Esophagus squamous epithelium (tissue), 5 donors: ENCODE measurements at places on chromosomes 3 and 15. TPM values are rescaled to one million over a fixed set of nuclear protein-coding genes. Genes with fewer than 3 reads are reported as not detected.

The SPTBN5 gene
- 1.9 TPM for total RNA-seq

The SNX22 gene
- total RNA-seq: not detected

The IGSF11 gene
- total RNA-seq: 8.8 TPM

The HYAL1 gene
- total RNA-seq: 1.8 TPM

The KLHL40 gene
- total RNA-seq: not detected

The LARP6 gene
- 2.9 TPM for total RNA-seq

The FRMD5 gene
- total RNA-seq: 0.19 TPM

The IQCH gene
- not detected for total RNA-seq

The SPATA12 gene
- not detected for total RNA-seq

The PARP14 gene
- total RNA-seq: 30.9 TPM

The ACTRT3 gene
- 1.7 TPM for total RNA-seq

The FANCI gene
- total RNA-seq: 32.3 TPM

DNA sequence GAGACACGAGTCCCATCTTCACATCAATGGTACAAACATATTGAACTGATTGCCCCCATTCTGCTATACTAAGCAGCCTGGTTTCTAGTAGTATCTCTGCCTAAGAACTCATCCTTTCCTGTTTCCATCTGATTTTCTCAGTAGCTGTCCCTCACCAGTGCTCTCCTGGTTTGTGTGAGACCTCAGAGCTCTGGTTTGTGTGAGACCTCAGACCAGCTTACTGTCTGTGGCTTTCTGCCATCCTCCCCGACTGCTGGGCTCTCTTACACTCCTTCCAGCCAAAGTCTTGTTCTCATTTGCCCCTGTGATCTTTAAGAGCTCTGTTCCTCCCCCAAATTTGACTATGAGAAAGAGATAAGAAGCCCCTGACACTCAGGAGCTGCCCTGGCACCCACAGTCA, 41.1 kb upstream of the NEDD4 start:
- no peak for DNase-seq

DNA sequence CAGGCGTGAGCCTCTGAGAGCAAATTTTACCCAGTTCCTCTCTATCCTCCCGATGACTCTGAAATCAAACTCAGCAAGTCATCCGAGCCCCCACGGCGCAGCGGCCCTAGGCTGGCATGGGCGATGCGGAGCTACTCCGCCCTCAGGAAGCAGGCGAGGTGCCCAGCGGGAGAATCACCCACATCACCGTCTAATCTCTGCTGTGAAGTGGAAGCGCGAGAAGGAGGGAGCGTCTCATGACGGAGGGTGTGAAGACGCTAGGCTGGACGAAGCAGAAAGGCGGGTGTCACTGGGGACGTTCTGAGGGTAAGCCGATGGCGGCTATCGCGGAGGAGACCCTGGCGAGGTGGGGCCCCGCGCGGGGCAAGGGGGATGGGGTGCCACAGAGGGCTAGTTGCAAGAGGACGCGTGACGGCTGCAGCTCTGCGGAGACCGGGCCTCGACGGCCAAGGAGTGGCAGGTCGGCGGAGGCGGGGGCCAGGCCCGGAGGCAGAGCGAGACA, 9.1 kb upstream of the GNAI2 start:
- DNase-seq: no peak

DNA sequence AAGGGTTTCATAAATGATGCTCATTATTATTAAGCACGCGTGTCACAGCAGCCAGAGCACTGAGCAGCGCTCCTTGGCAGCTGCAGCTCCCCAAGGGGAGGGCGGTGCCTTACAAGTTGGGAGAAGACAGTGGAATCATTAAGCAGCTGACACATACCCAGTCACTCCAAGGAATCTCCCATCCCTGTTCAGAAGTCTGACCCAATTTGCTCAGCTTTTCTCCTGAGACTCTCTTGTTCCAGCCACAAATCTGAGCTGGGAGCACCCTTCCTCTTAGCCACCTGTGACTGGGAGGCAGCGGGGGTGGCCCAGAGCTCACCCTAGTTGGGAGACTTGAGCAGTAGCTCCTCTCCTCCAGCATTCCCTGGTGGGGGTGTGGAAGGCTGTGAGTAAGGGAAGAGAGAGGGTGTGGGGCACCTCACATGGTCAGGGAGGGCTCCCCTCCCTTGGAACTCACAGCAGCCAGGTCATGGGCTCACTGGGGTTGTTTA, 64.3 kb downstream of the DUT start:
- DNase-seq: no peak

GRCh38 chr3:87488765-87489164, 212.4 kb upstream of the POU1F1 start:
- no peak for DNase-seq

- DNase-seq: no peak
These were observed 30.4 kb downstream of the GRIP2 start for GRCh38 chr3:14509796-14510100.

- no peak for DNase-seq
These were observed 325.0 kb downstream of the OTOL1 start for GRCh38 chr3:161821591-161821990.

DNA sequence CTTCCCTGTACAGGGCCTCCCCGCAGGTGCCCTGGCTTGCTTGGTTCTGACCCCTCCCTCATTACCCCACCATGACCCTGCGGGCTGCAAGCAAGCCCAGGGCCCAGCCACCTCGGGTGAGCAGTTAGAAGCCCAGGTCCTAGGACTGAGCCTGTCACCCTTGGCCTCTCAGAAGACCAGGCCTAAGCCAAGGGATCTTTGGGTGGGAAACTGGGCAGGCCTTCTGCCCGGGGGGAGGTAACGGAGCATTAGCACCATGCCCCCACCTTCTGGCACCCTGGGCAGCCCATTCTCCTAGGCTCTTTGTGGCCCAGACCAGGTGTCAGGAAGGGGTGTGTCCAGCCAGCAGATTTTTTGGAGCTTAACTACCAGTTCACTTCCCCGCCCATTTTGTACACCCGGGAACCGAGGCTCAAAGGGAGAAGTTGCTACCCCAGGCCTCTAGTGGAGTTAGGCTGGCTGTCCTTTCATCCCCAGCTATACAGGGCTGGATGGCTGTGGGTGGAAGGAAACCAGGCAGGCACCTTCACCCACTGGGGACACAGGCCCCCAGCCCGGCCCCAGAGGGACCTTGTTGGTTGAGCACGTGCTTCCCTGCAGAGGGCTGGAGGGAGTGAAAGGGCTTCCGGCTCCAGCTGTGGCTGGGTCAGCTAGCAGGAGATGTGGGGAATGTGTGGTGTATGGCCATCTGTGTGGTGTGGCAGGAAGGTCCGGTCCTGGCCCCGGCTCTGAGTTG, 1.4 kb downstream of the CSK start:
- no peak for DNase-seq

- DNase-seq: no peak
These were observed 10.2 kb upstream of the KLF15 start for GRCh38 chr3:126367316-126367805.

DNA sequence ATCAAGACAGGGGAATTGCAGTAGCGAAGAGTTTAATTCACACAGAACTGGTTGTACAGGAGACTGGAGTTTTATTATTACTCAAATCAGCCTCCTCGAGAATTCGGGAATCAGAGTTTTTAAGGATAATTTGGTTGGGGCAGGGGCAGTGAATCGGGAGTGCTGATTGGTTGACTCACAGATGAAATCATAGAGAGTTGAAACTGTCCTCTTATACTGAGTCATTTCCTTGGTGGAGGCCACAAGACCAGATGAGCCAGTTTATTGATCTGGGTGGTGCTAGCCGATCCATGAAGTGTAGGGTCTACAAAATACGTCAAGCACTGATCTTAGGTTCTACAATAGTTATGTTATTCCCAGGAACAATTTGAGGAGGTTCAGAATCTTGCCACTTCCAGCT, 5.3 kb upstream of the ZNF770 start:
- no peak for DNase-seq

- no peak for DNase-seq
These were observed 161.6 kb downstream of the GAP43 start for GRCh38 chr3:115784739-115785536.

DNA sequence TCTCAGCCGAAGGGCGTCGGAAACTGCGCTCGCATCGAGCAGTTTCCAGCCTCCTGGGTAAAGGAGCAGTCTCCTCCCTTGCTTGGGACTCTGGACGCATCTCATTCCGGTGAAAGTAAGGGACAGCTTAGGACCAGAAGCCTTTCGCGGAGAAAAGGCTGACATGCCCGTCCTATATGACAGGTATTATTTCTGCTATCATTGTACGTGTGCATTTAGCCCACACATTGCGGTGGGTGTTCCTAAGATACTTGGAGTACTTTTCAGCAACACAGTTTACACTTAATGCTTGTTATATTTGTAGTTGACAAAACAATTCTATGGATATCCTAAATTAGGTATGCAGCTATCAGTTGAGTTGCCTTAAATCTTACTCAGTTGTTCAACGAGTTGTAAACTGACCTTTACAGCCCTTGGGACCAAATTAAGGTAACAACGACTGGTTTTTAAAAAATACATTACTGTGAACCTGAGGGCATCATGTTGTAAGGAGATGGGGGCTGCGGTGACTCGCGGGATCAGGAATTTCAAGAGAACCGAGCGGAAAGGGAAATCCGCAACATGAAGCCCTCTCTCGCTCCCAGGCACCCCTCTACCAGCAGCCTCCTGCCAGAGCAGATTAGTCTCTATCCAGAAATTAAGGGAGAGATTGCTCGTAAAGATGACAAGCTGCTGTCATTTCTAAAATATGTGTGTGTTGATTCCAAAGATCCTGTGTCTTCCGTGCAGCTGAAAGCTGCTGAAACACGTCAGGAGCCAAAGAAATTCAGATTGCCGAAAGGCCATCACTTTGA, 632 bp upstream of the COPS2 start:
- no peak for DNase-seq

- no peak for DNase-seq
These were observed 52.8 kb upstream of the NTRK3 start for GRCh38 chr15:88309363-88309762.

DNA sequence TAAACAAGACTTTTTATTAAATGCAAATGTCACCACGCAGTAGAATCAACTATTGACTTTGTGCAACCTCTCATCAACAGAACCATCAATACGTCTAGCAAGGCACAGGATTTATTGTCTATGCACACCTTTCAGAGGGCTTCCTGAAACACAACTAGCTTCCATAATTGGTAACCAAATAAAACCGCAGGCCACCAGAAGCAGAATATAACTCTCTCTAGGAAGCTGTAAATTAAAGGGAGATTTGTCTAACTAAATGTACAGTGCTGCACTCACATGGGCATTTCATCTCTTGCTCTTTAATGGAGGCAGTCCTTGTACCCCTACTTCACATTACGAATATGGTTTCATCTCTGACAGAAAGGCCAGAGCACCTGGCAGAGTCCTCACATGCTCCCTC, 93.0 kb downstream of the FHIT start:
- no peak for DNase-seq

DNA sequence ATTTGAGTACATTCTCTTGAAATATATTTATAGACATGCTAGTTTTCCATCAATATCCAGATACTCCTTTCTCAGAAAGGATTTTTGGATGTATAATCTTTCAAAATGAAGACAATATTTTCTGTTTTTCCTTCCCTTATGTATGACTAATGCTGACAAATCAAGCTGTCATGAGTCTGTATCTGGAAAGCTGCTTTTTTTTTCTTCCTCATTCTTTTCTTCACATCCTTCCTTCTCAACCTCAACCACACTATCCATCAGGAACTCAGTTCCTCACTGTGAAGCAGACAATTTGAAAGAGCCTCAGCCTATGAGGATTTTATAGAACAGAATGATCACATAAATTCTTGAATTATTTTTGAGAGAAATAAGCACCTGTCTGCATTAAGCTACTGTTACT, 335.9 kb upstream of the EPHA6 start:
- no peak for DNase-seq

GRCh38 chr3:25870452-25870851, 80.6 kb downstream of the OXSM start:
- DNase-seq: no peak

DNA sequence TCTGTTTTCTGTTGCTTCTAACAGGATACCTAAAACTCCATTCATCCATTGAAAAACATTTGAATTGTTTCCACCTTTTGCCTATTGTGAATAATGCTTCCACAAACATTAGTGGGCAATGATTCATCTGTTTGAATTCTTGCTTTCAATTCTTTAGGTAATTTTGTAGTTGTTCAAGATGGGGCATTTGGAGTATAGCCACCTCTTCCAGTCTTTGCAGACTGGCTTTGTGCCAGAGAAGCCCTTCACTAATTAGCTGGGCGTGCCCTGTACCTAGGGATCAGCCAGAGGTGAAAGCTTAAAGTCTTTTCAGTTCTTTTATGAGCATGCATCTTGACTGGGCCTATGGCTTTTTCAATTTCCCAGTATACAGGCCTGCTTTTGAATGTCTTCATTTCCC, 10.9 kb downstream of the RTP1 start:
- DNase-seq: no peak

GRCh38 chr3:100368441-100368840, 32.4 kb downstream of the TOMM70 start:
- no peak for DNase-seq

DNA sequence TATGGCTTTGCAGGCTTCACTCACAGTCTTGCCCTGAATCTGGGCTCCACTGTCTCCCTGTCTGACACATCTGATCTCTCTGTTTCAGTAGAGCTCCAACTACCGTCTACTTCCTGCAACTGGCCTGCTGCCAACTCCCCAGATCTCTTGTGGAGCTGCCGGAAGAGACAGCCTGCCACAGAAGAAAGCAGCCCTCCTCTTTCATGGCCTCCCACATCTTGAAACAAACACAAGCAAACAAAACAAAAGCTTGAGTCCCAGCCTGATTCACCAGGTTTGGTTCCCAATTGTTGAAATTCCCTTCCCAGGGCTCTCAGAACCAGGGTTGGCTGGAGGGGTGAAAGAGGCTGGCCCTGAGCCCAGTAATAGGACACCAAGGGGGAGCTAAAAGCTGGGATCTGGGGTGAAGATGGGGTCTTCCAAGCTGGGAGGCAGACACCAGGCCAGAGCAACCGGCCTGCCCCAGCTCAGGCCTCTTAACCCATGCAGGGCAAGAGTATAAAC, 55.3 kb upstream of the CA12 start:
- DNase-seq: no peak

- no peak for DNase-seq
These were observed 598.9 kb upstream of the GRM7 start for GRCh38 chr3:6262010-6262409.

DNA sequence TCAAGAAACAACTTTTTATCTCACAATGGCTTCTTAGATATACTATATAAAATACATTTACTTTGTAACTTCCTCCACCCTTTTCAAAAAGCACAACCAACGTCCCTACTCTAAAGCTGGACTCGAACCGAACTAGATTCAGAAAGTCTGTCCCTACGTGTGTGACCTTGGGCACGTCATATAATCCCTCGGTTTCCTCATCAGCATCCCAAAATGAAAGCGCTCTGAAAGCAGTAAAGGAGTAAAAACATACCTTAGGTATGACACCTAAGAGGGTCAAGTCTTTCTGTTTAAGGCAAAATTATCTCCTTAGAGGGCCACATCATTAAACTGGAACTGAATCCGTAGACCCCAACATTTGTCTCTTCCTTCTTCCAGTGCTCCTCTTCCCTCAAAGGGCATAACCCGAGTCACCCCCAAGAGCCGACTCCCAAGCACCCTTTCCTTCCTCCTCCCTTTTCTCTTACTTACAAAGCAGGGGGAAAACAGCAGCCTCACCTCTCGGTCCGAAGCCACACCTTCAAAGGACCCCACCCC, 663 bp downstream of the PDCD10 start:
- DNase-seq: no peak
